ENCODE measurements at places on chromosomes 6 and 20.
A peak's percentile ranks its signal among the peaks of the same experiment; 100 is the strongest.

GRCh38 chr20:4384961-4385360 lies 336.7 kb upstream of the PRND start:
- no peak for DNase-seq

DNA sequence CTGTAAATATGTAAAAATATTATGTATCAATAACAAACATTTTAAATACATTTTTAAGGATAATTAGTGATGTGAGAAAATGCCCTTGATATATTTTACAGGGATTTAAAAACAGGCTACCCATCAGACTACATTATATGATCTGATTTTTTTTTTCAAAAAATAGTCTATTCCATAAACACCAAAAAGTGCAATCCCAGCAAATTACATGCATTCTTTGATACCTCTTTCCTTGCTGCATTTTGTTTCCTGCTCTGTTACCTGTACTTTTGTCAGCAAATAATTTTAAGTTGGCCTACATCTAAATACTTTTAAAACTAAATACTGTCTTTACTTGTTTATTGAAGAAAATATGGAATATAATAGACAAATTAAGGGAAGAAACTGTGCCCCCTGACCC lies 306.2 kb upstream of the ARID1B start:
- no peak for DNase-seq

DNA sequence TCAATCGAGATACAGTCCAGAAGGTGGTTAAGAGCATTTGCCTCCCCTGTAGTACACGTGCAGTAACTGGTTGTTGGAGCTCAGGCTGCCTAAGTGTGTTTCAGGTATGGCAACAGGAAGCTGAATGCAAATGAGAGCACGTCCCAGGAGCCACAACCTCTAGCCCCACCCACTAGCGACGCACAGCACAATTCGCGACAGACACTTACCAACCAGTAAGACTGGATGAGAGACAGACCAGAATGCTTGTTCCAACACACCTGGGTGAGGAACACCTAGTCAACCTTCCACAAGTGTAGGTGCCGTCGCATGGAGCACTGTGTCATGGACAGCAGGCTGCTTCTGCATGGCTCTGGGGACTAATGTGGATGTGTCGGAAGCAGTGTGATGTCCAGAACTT lies 7.2 kb upstream of the SERPINB1 start:
- DNase-seq = peak; percentile 59

DNA sequence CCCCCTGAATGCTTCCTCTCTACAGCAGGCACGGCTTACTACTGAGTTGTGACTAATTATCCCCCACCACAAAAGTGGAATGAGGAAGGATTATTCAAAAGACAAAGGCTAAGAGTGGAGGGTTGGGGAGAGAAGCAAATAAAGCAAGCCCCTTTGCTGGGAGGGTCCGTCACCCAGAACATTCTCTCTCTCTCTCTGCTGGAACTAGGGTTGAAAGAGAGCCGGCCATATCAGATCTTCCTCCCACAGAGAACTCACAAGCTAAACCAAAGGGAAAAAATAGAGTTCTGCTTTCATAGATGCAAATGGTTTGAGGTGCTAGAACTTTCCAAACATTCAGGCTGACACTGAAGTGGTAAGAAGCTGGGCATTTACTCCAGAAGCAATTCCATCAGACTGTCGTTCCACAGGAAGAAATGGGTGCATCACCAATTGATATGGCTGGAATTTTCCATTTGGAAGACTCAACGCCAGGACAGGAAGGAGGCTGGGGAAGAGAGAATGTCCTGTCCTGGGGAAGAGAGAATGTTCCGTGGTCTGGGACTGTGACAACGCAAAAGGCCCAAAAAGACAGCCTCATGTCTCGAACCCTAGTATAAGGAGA lies 7.9 kb downstream of the ZMYND8 start:
- DNase-seq = no peak

DNA sequence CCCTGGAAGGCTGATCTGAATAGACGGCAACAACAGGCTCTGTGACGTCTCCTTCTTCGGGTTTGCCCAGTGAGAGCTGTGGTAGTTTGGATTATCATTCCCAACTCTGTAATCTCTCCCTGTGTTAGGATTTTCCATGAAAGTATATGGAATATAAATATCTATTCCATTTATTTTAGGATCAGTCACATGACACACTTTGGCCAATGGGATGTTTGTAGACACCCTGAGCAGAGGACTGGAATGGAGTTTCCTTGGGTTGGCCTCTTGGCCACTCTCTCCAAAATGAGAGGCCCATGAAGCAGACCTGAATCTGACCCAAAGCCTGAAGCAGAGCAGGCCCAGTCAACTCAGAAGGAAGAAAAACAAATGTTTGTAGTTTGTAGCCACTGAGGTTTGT lies 37.2 kb upstream of the UBR2 start:
- DNase-seq = no peak

GRCh38 chr6:96626759-96627364 lies 63.9 kb downstream of the FHL5 start:
- DNase-seq = no peak

DNA sequence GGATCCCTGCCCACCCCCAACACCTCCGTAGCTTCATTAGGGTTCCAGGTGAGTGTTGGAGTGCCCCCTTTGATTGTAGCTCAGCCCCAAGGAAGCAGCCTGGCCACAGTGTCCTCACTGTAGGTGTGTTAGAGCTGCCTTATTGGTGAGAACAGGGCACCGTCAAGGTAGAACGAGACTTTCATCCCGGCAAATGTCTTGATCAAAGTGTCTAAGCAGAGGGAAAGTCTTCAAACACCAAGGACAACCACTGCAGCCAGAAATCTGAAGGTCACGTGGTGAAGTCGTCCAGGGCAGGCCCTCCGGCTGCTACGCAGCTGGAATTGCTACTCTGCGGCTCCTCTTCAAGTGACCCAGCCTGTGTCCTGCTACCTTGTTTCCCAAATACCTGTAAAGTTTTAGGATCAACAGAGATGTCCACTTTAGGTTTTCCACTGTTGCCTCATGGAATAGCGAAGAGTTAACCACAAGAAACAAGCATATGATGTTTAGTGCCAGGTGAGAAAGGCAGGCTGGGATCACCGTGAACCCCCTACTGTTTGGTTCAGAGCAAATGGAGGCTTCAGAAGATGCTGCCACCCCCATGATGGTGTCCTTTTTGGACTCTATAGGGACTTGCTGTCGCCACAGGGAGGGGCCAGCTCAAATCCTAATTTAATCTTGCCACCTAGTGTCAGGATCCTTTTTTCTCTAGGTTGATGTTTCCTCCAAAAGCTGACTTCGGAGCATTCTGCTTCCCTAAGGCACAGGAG lies 1.7 kb upstream of the DLL1 start:
- DNase-seq = no peak

- no peak for DNase-seq
Observed at GRCh38 chr6:138430361-138431145, 26.5 kb downstream of the HEBP2 start.

DNA sequence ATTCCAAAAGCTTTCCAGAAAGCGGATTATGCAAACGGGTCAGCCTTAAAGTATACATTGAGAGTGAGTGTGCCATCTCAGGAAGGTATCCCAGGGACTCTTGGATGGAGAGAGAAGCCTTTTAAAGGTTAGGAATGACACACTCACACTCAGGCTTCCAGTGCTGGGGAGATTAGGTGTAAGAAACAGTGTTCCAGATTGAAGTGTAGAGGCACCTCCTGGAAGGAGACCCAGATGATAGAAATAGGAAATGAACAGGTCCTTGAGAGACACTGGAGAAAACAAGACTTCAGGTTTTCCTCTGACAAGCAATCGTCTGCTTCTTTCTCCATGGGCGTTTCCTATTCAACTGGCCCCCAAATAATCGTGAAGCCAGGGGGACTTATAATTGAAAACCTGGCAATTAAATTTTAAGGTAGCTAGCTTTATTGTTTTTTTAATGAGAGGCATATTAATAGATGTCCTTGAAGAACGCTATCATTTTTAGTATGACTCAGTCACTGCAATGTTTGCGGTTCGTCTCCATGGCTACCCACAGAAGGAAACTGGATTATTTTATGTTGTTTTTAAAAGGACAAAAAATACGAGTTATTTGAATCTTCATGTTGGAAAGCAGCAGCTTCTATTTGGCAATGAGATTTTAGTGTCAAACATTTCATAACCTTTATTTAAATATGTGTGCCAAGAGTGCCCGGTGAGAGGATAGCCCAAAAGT lies 85.3 kb downstream of the TRMT6 start:
- DNase-seq = no peak

- DNase-seq = no peak
Observed at GRCh38 chr6:106486236-106486635, 125.7 kb downstream of the CRYBG1 start.

DNA sequence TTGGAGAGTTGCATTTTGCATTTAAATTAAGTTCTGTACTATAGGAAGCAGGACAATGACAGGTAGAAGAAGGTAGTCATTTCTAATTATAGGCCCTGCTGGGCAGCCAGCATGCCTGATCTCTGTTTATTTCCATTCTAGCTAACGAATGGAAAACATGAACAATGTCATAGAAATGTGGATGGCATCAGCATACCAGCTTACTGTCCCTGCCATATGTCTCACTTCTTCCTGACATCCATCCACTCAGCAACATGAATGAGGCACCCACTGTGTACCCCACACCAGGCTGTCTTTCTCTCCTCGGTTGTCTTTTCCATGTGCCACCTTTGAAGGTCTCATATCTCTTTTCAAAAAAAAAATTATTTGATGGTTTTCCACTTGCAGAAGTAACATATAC lies 11.1 kb downstream of the ADTRP start:
- no peak for DNase-seq

GRCh38 chr20:53958260-53958659 lies 112.1 kb downstream of the BCAS1 start:
- no peak for DNase-seq

GRCh38 chr6:18070486-18070885 lies 52.0 kb downstream of the NHLRC1 start:
- no peak for DNase-seq

DNA sequence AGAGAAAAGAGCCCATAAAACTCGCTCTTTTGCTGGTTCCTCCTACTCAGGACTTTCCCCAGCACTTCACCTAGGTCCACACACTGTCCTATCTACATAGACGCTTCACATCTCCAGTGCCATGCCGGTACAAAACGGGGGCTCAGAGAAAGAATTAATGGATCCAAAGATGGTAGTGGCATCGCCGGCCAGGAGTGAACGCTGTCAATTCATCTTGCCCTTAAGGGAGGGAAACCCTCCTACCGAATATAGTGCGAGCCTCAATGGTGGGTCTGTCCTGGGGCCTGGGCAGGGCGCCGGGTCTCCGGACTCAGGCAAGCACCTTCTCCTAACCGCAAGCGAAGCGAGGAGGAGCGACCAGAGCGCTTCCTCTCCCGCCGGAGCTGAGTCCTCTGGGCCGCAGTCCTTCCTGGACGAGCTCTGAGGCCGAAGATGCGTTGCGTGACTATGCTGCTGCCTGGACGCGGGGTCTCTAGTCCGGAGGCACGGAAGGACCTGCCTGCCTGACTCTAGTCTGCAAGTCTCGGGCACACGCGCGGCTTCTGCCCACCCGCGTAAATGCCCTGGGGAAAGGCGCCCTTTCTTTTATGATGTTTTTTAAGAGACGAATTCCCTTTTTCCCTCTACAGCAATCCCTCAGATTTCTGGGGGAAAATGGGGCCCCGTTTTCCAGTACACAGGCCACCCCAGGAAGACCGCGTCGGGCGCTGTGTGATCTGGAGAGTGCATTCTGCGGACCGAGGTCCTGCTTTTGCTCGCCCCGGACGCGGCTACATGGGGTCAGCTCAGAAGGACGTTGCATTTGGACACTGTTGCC lies 100.1 kb upstream of the PRDM1 start:
- DNase-seq = no peak
